Activated naive CD4-positive, alpha-beta T cell treated with anti-CD3 and anti-CD28 coated beads, Interleukin-2, amount 10 ng/mL, durations not matched to agents 5 hours and 36 hours (primary cell): ENCODE measurements at places on chromosomes 7 and 10. TPM values are rescaled to one million over a fixed set of nuclear protein-coding genes. Genes with fewer than 3 reads are reported as not detected.

The SPDYE1 gene
- total RNA-seq = 0.13 TPM

The TMEM139 gene
- total RNA-seq = 1.6 TPM

The SPDYE6 gene
- total RNA-seq = not detected

The AOAH gene
- total RNA-seq = 4.5 TPM

The ARHGAP22 gene
- not detected for total RNA-seq

The SCIN gene
- total RNA-seq = not detected
